ENCODE measurements at places on chromosomes 11 and 22. TPM values are rescaled to one million over a fixed set of nuclear protein-coding genes. Genes with fewer than 3 reads are reported as not detected.

LRP4 gene
- total RNA-seq = 4.1 TPM

SLC6A5 gene
- total RNA-seq = not detected

GDPD4 gene
- total RNA-seq = not detected

SLC22A9 gene
- not detected for total RNA-seq

GRCh38 chr11:61957021-61957770 lies 7.0 kb downstream of the BEST1 start:
- no peak overlapping the region for H3K27ac ChIP-seq
- H3K27me3 ChIP-seq = no peaks in the 10 kb centered on the region
- peaks cover 14% of the 10 kb centered on the region for H3K4me1 ChIP-seq

DNA sequence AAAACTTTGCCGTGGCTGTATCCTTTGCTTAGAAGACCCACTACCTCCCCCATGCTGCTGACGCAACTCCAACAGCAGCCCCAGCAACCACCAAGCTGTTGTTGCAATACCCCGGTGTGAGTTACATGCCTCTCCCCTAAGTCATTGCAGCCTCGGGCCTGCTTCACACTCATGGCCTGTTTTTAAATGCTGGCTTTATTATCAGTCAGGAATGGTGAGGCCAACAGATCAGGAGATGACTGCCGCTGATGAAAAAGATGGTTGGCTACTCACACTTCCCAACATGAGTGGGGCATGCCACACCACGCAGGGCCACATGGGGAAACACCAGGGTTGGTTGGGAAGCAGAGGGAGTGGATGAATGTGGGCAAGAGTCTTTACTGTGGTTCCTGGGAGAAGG lies 171.5 kb upstream of the SYT13 start:
- DNase-seq = peak; percentile 79
- H3K4me3 ChIP-seq = no peak overlapping the region
- no peaks in the 10 kb centered on the region for H3K4me1 ChIP-seq
- H3K27ac ChIP-seq = no peak overlapping the region

DNA sequence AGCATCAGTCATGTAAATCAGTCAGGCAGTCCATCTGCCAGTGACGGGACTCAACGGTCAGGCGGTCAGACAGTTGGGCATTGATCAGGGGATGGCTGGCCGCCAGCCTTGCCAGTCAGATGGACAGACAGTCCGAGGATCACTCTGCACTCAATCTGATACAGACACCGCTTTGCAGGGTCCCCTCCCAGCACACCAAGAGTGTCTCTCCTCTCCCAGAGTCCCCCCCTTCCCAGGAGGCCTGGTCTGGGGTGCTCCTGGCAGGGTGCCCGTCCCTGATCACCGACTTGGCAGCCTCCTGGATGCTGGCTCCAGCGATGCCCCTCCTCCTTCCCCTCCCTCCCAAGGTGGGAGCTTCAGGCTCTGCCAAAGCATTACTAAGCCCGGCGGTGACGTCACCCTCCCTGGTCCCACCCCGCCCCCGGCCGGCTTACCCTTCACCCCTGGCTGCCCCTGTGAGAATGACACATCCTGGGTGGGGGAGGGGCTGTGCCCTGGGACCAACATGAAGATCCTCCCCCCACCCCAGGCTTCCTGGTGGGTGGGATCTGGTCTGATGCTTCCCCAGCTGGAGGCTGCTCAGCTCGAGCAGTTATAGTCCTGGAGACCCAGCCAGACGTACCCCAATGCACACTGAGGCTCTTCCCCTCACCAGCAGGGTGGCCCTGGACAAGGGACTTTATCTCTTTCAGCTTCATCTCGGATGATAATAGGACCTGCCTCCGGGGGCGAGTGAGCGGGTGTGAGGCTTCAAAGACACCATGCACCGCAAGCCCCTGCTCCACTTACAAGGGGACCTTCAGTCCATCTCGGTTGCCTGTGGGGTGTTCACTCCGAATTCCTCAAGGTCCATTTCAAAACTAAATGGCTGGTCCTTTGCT lies 69.2 kb downstream of the CD82 start:
- peaks cover 6% of the 10 kb centered on the region for H3K27me3 ChIP-seq
- DNase-seq = peak; percentile 79
- H3K4me3 ChIP-seq = no peak overlapping the region
- peaks cover 7% of the 10 kb centered on the region for H3K4me1 ChIP-seq
- H3K27ac ChIP-seq = no peak overlapping the region
- no peaks in the 10 kb centered on the region for H3K36me3 ChIP-seq

DNA sequence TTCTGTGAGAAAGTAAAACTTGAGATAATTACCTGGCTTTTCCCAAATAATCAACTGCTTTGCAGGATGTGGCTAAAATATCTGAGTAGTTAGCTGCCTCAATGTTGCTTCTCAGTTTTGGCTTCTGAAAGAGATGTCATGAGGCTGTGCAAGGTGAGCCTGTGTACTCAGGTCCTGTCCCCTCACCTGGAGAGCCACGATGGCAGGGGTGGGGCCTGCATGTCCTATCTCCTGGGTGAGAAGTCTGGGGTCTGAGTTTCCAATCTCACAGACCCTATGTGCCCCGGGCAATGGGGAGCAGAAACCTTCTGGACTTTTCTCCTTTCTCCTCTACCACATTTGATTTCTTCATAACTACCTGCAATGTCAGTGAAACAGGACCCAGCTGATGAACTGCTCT lies 338.6 kb upstream of the B3GAT1 start:
- no peak overlapping the region for H3K27ac ChIP-seq
- DNase-seq = no peak
- H3K36me3 ChIP-seq = no peaks in the 10 kb centered on the region
- H3K4me3 ChIP-seq = no peak overlapping the region

DNA sequence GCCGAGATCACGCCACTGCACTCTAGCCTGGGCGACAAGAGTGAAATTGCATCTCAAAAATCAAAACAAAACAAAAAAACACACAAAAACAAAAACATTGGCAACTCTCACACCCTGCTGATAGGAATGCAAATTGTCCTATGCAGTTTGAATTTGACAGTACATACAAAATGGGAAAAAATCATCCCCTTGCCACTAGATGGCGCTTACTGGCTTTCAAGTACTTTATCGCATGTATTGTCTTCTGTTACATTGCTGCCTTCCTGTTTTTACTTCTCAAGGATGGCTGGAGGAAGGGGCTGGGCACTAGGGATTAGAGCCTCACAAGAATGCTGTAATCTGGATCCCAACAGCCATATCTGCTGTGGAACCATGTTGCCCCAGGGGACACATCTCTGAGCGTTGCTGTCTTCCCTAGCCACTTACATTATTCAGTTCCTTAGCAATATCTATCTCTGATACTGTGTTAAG lies 59.4 kb upstream of the A4GALT start:
- H3K4me1 ChIP-seq = peaks cover 4% of the 10 kb centered on the region
- no peak overlapping the region for H3K4me3 ChIP-seq
- H3K36me3 ChIP-seq = no peaks in the 10 kb centered on the region
- H3K27ac ChIP-seq = peak overlapping the region; percentile 36
- H3K27me3 ChIP-seq = no peaks in the 10 kb centered on the region
- peak; percentile 95 for DNase-seq
